Ureter (tissue), 1 donor: ENCODE measurements at places on chromosomes 1 and 21. TPM values are rescaled to one million over a fixed set of nuclear protein-coding genes. Genes with fewer than 3 reads are reported as not detected.

GRCh38 chr1:209041927-209042326 is 541.6 kb upstream of the CAMK1G start:
- no peak for DNase-seq

DNA sequence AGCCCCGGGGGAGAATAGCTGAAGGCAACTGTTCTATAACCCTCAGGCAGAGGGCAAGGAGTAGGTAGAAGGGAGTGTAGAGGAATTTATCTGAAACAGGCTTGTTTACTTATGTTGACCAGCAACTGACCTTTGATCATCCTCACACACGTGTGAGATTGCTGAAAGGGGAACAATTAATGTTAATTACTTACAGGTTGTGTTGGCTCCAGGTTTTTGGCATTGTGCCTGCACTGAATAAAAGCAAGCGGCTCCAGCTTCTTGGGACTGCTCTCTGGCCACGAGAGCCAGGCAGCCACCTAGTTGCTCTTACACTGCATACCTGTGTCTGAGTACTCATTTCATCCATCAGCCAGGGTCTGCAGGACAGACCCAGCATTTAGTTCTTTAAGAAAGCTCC is 41.3 kb upstream of the ARHGEF10L start:
- DNase-seq: no peak

DNA sequence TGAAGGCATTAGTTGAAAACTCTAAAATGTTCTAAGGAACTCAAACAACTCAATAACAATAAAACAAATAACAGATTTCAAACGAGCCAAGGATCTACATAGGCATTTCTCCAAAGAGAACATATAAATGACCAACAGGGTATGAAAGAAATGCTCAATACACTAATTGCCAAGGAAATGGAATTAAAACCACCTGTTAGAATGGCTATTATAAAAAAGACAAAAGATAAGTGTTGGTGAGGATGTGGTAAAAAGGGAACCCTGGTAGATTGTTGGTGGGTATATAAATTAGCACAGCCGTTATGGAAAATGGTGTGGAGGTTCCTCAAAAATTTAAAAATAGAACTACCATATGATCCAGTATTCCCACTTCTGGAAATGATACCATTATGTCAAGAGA is 9.1 kb upstream of the VAV3 start:
- DNase-seq: no peak

DNA sequence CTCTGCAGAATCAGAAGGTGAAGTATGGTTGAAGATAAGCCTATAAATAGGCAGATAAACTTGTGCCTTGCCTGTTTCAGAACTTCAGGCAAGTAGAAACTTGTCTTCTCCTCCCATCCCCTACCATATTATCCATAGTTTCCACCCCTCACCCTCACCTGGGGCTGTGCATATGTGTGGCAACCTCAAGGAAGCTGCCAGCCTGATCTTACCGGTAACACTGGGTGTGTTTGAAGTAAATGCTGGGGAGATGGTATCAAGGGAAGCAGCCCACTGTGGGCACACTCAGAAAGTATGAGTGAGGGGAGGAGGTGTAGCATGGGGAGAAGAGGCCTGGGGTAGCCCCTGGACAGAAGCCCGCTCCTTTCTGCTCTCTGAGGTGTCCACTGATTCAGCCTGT is 14.5 kb downstream of the VANGL2 start:
- DNase-seq: no peak

DNA sequence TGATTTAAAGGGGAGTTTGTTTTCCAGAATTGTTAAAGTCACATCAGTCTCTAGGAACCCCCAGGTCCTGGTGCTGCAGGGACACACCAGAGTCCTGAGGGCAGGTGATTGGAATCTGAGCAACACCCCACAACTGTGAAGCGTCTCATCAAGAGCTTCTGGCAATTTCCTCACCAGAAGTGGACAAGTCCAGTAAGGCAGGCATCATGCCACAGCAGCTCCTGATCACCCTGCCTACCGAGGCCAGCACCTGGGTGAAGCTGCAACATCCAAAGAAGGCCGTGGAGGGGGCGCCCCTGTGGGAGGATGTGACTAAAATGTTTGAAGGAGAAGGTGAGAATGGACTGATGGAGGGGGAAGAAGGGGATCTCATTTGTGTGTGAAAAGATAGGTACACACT is 2.1 kb downstream of the ZFP69 start:
- no peak for DNase-seq

GRCh38 chr1:96520579-96520947 is 201.0 kb upstream of the PTBP2 start:
- no peak for DNase-seq

DNA sequence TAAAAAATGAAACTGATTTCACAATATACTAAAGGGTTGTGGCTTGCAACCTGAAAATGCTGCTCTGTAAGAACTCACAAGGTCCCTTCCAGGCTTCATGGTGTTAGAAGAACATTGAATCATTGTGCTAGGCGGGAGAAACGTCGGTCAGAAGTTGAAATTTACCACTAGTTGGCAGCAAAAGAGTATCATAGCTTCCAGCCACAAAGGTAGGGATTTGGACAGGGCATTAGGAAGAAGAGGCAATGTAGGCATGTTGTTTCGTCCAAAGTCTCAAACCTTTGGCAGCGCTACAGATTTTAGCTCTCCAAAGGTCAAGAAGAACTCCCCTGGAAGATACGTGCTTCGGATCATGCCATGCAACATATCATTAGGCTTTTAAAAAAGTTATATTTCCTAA is 62.5 kb upstream of the ZP4 start:
- DNase-seq: no peak

DNA sequence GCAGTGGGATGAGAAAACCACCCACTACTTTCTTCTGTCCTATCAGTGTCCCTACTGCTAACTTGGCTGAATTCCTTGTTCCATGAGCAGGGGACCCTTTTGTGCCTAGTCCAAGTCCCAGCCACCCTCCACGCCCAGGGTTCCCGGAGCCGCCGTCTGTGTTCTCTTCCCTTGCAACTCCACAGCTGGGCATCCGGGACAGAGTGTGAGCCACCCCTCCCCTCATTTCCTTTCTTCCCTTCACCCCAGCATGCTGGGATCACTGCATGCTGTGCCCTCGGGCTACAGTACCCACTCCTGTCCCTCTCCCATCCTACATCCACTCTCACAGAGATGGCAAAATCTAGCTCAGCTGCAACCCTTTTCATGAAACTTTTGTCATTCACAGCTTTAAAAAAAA is 44.5 kb downstream of the PGBD5 start:
- DNase-seq: no peak

GRCh38 chr1:15352128-15352957 is 57.3 kb upstream of the EFHD2 start:
- no peak for DNase-seq

DNA sequence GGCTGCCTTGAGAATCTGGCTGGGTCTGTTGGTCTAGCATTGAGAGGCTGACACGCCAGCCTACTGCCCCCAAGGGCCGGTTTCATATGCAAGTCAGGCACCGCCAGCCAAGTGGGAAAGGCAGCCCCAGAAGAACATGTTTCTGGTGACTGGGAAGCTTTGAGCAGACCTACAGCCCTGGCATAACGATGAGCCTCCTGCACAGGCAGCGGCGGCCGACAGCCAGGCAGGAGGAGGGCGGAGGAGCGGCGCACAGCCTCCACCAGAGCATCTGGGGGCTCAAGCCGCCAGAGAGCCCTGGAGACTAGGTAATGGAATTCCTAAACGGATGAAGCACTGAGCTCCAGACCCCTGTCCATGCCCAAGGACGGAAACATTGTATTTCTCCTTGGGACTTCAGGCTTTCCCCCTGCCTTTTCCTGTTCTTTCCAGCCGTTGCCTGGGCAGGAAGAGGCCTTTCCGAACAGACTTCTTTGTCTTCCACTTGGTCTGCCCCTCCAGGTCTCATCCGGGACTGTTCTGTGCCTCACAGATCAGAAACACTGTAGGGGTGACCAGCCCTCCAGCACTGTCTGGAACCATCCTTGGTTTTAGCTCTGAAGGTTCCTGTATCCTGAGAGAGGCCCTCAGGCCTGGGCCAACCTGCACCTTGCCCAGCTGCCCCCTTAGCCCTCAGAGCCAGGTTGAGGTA is 59.5 kb downstream of the IRF2BP2 start:
- DNase-seq: no peak

DNA sequence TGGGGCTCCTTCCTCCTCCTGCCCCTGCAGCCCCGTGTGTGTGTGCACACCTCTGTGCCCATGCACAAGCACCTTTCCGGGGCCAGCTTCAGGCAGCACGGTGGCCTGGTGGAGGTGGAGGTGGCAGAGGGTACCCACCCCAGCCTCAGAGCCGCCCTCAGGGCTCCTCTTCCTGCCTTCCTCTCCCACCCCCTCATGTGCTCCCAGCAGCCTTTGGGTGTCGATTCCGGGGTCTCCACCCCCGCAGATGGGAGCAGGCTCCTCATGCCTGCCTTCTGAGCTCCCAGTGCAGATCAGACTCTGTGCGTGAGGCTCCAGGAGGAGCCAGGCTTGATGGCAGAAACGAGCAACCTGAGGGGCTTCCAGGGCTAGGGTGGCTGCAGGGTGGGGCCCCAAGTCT is 29.2 kb upstream of the PLCH2 start:
- no peak for DNase-seq

DNA sequence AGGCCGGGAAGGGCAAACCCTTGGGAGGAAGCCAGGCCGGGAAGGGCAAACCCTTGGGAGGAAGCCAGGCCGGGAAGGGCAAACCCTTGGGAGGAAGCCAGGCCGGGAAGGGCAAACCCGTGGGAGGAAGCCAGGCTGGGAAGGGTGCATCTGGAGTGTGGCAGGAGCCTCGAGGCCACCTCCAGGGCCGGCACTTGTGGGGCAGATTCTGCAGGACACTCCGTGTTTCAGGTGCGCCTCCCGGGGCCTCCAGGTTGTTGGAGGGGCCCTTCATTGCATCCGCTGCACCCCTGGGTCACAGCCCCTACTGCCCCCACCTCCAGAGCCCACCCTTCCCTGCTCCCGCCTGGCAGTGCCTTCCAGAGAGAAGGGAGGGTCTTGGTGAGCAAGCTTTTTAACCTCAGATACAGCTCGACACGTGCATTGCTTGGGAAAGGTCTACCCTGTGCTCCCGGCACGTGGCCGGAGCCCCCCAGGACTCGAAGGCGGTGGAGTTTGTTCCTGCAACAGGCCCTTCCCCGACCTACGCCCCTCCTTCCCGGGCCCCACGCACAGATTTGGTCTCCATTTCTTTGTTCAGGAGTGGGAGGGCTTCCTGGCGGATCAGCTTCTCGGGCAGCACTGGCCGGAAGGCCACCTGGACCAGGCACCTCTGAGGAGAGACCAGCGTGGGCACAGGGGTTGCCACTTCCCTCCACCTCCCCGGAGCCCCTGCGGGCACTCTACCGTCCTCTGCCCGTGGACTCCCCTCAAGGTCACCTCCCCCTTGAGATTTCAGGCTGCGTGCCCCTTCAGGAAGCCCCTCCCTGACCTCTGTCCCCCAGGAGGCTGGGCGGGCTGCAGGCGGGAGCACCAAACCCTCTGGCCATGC is 9.4 kb upstream of the TMEM52 start:
- no peak for DNase-seq

DNA sequence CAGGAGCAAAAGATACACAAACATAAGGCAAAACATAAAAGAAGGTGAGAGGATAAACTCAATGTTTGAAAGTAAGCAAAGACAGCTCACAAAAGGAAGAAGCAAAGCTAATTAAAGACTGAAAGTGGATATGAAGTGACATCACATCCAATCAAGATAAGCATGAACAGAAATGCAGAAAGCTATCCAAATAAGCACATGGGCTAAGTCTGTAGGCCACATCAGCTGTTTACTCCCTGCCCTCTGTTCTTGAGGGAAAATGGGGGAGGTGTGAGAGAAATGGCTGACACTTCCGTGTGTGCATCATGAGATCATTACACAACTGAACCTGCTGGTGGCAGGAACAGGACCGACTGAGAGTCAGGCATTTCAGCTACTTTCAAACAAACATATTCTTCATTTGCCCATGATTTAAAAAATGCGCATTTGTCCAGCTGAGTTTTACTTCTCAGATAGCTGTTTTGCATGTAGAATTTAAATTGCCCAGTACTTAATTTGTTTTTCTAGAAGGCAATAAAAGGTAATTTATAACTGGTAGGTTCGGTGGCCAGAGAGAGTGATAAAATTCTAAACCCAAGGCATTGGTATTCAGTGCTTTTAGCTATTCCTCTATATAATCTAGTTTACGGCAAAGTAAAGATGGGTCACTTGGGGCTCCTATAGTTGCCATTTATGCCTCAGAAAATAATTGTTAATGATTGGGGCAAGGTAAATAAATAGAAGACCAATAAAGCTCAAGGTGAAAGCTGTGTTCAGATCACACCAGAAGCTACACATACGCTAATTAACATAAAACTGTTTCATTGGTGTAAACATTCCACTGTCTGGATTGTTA is 27.2 kb upstream of the MAN1A2 start:
- peak; percentile 64 for DNase-seq

- no peak for DNase-seq
Observed at GRCh38 chr1:191151321-191151807, 673.7 kb upstream of the BRINP3 start.

GRCh38 chr1:227774821-227775661 is 39.8 kb downstream of the SNAP47 start:
- DNase-seq: no peak

- DNase-seq: no peak
Observed at GRCh38 chr1:205672970-205673369, 7.3 kb downstream of the SLC45A3 start.

DNA sequence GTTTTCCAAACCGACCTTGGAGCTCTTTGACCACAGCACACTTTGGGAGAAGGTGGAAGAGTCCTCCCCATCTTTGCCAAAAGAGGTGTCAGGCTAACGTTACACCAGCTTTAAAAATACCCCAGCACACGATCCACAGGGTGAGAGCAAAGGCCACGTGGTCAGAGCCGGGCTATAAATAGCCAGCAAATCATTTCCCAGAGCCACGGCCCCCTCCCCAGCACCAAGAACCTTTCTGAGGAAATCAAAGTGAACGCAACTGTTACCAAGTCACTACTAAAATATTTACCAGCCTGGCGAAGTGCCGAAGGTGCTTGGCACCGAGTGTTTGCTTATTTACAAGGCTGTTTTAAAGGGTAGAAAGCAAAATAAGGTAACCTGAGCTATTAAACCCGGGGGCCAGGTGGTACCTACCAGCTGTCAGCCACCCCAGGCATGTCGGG is 72.4 kb downstream of the CASZ1 start:
- peak; percentile 70 for DNase-seq

DNA sequence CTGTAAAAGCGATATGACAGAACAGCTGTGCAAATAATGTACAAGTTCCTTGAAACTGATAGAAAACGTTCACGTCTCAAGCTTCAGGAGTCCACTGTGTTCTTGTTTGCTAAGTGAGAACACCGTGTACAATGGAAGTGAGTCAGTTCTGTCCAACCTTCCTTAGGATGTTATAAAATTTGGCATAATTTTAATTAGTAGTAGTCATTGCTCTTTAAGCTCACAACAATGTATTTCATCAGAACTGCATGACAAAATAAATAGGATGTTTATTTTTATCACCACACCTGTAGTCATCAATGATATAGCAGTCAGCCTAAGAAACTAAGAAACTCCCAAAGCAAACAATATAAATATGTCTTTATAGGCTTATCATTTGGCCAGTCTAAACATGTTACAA is 53.0 kb downstream of the RGS2 start:
- DNase-seq: no peak

The PTGFRN gene
- 103 TPM for total RNA-seq

The TMOD4 gene
- 2.0 TPM for total RNA-seq

The RAB7B gene
- 11.7 TPM for total RNA-seq

The LCE2A gene
- total RNA-seq: not detected

The NBPF4 gene
- 0.34 TPM for total RNA-seq
